ENCODE measurements at places on chromosomes 2 and 18. TPM values are rescaled to one million over a fixed set of nuclear protein-coding genes. Genes with fewer than 3 reads are reported as not detected.

Gene ASPRV1
- total RNA-seq: 1.2 TPM

Gene DYTN
- total RNA-seq: not detected

Gene SLC23A3
- 0.86 TPM for total RNA-seq

Gene TNS1
- total RNA-seq: 2.6 TPM

Gene CASP8
- total RNA-seq: 33.4 TPM

Gene FAM210A
- total RNA-seq: 14.5 TPM

Gene SPATA3
- total RNA-seq: not detected

Gene SLC25A52
- not detected for total RNA-seq

Gene TWIST2
- total RNA-seq: 20.4 TPM

Gene INPP5D
- total RNA-seq: not detected

Gene DSC3
- total RNA-seq: not detected

Gene CNGA3
- not detected for total RNA-seq

Gene WDFY1
- 24.3 TPM for total RNA-seq

Gene KIAA2012
- not detected for total RNA-seq

Gene UGGT1
- 45.1 TPM for total RNA-seq

Gene SULT1C2
- total RNA-seq: 1.0 TPM

Gene FASTKD2
- total RNA-seq: 69.0 TPM

Gene ALPG
- not detected for total RNA-seq

Gene CTAGE1
- not detected for total RNA-seq

Gene TCF23
- total RNA-seq: not detected

Gene RBKS
- total RNA-seq: 3.4 TPM

Gene TUBA4A
- 79.9 TPM for total RNA-seq

Gene NT5DC4
- total RNA-seq: not detected

Gene DNPEP
- 72.1 TPM for total RNA-seq

Data from Daoy (cell line).